Activated effector memory CD4-positive, alpha-beta T cell treated with anti-CD3 and anti-CD28 coated beads, Interleukin-2, amount 50 U/mL, for 16 hours (primary cell): ENCODE measurements at places on chromosomes 11 and 22.
A peak's percentile ranks its signal among the peaks of the same experiment; 100 is the strongest.

GRCh38 chr22:40270748-40271373 lies 75.4 kb upstream of the ADSL start:
- no peak for DNase-seq

DNA sequence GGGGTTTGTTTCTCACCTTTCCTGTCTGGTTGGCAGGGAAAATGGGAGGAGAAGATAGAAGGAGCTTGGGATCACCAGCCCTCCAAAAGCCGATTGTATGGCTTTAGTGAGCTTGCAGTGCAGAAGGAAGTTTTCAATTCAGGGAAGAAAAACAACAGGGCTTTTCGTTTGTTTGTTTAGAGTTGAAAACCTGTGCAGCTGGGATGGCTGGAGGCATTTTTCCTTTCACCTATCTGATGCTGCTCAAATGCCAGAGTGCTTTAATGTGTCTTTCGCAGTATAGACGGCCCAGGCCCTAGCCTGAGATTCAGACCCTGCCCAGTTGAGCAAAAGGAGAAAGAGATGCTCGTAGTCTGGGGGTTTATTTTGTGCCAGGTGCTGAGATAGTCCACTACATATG lies 87.9 kb downstream of the INSC start:
- no peak for DNase-seq

- no peak for DNase-seq
Observed at GRCh38 chr22:26614322-26614721, 3.5 kb downstream of the CRYBB1 start.

- no peak for DNase-seq
Observed at GRCh38 chr11:31397239-31397834, 27.7 kb downstream of the DNAJC24 start.

DNA sequence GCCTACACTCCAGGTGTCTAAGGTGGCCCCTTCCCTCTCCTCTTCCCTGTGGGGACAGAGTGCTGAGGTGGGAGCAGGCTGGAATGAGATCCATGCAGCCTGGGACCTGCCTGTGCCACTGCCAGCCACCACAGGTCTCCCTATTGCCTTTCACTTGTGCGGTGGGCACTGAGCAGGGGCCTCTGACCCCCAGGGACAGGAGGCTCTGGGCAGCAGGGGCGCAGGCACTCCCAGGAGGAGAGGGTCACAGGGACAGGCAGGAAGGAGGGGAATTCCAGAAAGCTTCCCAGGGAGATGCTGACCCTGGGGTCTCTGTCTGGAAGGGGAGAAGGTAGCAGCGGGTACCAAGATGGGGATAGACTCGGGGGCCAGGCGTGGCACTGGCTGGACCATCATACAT lies 228.5 kb upstream of the B3GAT1 start:
- DNase-seq = no peak

- no peak for DNase-seq
Observed at GRCh38 chr11:13942971-13943381, 19.5 kb upstream of the SPON1 start.

- DNase-seq = no peak
Observed at GRCh38 chr22:46902998-46903916, 140.8 kb downstream of the TBC1D22A start.

GRCh38 chr11:26964339-26964738 lies 29.6 kb upstream of the FIBIN start:
- no peak for DNase-seq

DNA sequence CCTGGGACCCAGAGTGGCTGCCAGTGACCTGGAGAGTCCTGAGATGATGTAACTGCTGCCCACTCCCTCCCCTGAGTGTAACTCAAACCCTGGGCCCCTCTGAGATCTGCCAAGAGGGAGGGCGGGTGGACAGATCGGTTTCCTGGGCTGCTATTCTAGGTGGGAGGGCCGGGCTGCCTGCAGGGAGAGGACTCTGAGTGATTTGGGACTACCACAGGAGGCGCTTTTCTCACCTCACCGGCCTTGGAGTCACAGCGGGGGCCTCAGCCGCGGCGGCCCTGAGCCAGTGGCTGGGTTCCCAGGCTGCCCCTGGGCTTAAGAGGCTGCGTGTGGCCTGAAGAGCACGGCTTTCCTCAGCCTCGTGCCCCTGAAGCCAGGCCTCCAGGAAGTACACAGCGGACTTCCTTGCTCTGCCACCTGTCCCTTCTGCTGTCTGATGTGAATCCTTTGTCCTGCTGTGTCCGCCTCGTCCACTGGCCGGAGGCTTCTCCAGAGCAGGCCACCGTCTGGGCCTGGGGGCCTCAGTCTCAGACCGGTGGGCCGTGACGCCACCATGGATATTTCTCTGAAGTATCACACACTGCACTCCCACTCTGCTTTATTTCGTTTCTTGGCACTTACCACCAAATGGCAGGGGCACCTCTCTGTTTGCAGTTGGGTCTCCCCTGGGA lies 11.5 kb downstream of the RELT start:
- DNase-seq = no peak

DNA sequence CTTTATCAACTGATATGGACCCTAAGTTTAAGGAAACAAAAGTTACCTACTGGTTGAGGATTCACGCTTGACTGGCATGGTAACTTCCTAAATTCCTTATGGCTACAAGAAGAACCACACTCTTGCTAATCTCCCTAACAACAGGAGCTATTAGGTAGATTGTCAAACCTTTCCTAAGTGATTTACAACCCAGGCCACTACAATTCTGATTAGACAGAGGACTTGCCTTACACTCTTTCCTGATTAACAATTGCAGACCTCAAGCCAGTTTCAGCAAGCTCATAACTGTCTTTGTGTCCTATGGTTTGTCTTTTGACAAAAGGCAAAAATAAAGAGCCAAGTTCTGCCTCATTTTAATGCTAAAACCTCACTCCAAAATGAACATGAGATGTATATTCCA lies 16.3 kb downstream of the OR52K2 start:
- no peak for DNase-seq

DNA sequence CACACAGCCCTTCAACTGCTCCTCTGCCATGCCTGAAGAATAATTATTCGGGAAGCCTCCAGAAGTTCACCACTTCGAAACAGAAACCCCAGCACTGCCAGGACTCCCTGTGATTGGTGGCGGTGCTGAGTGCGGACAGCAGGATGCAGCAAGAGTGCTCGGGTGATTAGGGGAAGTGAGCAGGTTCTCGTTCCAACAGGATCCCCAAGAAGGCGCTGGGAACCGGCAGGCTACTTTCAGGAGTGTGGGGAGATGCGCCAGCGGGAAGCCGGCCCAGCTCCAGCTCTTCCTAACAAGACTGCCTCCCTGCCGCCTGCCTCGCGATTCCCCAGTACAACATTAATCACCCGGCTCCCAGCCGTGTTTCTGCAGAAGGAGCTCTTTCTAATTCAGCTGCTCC lies 630.2 kb downstream of the BRD1 start:
- peak; percentile 30 for DNase-seq

GRCh38 chr11:69644962-69645675 lies 4.2 kb downstream of the CCND1 start:
- DNase-seq = no peak

GRCh38 chr11:528166-528814 lies 7.1 kb downstream of the HRAS start:
- DNase-seq = no peak

DNA sequence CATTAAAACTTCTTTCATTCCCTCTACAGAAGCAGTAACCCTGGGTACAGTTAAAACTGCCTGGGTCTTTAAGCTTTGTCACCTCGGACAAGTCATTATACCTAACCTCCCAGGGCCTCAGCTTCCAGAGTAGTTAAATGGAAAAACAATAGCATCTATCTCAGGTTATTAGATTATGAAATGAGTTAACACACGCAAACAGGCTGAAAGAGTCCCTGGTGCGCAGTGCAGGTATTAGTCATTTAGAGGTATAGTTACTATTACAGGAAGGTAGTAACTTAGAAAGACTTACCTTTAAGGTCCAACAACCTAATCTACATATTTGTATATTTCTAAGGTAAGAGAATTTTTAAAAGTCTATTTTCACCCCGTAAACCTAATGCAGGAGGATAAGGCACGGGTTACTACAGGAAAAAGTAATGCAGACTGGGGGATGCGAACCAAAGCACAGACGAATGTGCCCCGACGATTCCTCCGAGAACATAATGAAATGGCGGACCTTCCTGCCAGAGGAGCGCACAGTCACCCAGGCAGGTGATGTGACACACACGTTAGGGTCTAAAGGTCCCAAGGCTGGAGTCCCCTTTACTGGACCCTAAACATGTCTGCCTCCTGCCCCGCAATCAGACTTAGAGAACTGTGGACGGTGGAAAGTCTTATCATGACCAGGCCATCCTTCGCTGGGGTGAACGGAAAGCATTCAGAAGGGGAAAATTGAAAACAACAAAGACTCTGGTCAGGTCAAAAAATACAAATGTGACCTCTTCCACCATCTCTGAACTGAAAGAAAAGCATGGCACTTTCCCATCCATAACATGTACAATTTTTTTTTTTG lies 1.3 kb downstream of the NAP1L4 start:
- peak; percentile 82 for DNase-seq

GRCh38 chr22:43449205-43449830 lies 37.5 kb downstream of the MPPED1 start:
- no peak for DNase-seq

- DNase-seq = no peak
Observed at GRCh38 chr11:125959931-125960330, 14.1 kb downstream of the VSIG10L2 start.

DNA sequence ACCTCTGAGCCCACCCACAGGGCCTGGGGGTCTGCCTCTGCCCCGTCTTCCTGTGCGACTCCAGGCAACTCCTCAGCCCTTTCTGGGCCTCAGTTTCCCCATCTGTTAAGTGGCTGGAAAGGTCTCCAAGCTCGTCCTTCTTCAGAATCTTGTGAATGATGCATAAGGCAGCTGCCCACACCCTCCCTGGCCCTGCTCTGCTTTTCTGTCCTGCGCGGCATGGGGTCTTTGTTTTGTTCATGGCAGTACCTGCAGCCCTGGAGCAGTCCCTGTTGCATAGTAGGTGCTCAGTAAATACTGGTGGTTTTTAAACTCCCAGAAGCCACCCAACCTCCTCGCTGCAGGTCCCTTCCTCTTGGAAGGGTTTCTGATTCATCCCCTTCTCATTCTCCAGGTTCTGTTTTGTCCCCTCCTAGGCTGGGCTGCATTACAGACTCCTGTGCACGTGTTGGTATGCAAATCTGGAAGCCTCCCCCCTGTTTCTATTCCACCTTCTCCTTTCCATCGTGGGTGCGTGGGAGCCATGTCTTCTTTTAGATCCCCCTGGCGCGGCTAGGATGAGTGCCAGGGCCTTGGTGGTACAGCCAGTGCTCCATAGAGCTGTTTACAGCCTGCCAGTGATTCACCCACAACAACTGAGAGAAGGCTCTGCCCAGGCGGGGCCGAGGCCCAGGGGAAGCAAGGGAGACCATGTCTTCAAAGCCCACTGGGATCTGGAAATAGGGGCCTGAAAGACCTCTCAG lies 19.3 kb upstream of the SYT7 start:
- DNase-seq = no peak

GRCh38 chr11:131749101-131749500 lies 378.7 kb downstream of the NTM start:
- DNase-seq = no peak
